Gastrocnemius medialis (tissue), 4 donors: ENCODE measurements at places on chromosomes 7 and 10. TPM values are rescaled to one million over a fixed set of nuclear protein-coding genes. Genes with fewer than 3 reads are reported as not detected.

- H3K4me3 ChIP-seq, result no peak overlapping the region
- H3K27me3 ChIP-seq, result peaks cover 4% of the 10 kb centered on the region
- no peaks in the 10 kb centered on the region for H3K36me3 ChIP-seq
- no peak overlapping the region for H3K27ac ChIP-seq
- no peaks in the 10 kb centered on the region for H3K4me1 ChIP-seq
Measured at GRCh38 chr10:98076086-98076485, 45.7 kb upstream of the CRTAC1 start.

Gene GRM3
- not detected for total RNA-seq

DNA sequence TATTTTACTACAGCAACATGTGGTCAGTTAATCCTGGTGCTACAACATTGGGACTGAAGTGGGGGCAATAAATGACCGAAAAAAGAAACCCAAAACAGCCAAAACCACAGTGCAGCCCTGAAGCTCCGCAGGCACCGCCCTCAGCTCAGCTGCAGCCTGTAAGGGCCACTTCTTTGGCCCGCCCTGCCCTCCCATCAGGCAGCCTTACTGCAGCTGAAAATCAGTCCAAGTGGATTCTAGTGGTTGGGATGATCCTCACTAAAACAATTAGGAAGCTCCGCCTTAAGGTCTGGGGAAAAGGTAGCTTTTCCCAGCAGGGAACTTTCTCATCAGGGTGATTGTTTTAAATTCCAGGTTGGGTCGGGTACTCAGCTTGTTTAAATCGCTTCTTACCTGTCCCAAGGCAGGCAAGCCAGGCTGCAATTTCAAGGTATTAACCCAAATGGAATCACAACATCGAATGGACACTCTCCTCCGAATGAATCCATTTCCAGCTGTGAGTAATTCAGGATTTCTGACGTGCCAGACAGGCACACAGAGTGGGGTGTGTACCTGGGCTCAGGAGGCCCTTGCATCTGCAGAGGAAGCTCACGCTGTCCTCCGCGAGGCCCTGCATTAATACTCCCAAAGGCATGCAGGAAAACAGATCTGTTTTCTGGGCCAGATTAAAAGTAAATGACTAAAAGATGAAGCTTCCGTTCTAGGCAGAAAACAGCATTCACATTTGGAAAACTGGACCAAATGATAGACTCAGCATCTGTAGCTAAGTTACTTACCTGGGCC is 104.3 kb downstream of the CREB5 start:
- no peak overlapping the region for H3K4me3 ChIP-seq
- no peaks in the 10 kb centered on the region for H3K36me3 ChIP-seq
- no peak overlapping the region for H3K27ac ChIP-seq
- no peak for DNase-seq
- H3K4me1 ChIP-seq, result peaks cover 16% of the 10 kb centered on the region

GRCh38 chr10:76641215-76641614 is 996.4 kb downstream of the KCNMA1 start:
- no peak for DNase-seq
- H3K27ac ChIP-seq, result no peak overlapping the region
- H3K36me3 ChIP-seq, result no peaks in the 10 kb centered on the region
- H3K27me3 ChIP-seq, result no peaks in the 10 kb centered on the region
- no peak overlapping the region for H3K4me3 ChIP-seq
